ENCODE measurements at places on chromosomes 4 and X.

- no peak for DNase-seq
Measured at GRCh38 chr4:176845636-176846035, 52.9 kb upstream of the VEGFC start.

DNA sequence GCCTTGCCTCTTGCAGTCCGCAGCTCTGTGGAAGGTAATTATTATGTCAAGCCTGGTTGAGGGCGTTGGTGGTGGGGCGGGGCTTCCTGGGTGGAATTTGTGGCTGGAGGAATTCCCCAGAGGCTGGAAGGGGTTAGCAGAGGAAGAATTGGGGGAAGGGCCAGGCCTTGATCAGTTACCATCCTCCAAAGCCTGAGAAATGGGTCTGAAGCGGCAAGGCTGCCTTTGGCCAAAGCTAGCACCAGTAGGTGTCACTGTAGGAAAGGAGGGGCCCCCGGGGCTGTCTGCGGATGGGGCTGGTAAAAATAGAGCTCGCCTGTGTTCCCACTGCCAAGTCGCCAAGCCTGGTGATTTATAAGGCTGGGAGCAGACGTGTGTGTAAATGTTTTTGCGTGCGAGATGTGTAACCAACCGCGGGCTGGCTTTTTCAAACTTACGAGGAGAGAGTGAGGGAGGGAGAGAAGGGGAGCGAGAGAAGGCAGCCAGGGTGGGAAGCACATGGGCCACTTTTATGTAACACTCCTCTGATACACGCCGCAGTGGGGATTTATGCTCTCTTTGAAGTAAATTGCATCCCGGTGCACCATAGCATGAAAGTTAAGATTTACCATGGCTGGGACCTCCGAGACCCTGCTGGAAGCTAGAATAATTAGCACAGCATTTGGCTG is 367.0 kb downstream of the BCOR start:
- peak; percentile 82 for DNase-seq

DNA sequence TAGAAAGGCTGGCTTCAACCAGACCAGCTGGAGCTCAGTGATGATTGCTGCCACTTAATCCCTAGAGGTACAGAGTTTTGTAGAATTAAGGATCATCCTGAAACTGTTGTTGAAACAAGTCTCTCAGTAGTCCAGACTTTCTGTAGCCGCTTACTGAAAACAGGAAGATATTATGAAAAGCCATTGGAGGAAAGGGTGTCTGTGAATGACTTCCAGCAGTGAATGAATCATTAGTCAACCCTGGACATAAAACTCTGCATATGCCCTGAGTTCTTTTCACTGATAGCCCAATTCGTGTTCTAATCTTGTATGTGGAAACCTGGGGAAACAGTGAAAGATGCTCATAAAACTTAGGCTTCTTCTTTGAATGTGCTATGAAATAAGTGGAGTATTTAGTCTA is 14.8 kb downstream of the HOPX start:
- DNase-seq: peak; percentile 30

DNA sequence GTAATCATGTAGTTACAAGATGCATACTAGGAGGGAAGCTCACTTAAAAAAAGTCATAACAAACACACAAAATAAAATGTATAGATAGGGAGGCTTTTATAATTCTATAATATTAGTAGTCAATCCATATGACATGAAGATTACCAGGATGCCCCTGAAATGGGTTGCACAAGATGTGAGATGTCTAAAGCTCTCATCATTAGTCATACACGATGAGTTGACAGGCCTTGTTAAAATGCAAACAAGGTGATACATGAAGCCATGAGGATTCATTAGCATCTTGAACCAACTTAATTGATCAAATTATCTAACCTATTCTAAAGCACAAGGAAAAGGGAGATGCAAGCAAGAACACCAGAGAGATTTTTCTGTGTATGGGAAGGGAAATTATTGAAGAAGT is 470.2 kb downstream of the IQCM start:
- peak; percentile 12 for DNase-seq

DNA sequence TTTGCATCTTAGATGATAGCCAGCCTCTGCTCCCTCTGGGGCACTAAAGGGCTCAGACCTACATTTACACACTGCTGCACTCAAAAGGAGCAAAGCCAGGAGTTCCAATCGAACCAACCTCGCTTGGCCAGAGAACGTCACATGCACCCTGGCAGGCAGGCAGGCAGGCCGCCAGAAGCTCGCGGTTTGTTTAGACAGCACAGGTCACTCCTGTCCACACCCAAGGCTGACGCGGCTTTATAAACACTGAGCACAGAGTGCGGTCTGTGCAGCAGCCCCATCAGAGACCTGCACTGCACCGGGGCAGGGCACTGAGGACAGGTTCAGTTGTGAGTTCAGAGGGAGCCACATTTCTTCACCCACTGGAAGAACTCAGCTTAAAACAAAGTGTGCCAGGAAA is 143.9 kb downstream of the BCOR start:
- DNase-seq: peak; percentile 53

- no peak for DNase-seq
Measured at GRCh38 chrX:45554736-45555135, 354.1 kb upstream of the DIPK2B start.

DNA sequence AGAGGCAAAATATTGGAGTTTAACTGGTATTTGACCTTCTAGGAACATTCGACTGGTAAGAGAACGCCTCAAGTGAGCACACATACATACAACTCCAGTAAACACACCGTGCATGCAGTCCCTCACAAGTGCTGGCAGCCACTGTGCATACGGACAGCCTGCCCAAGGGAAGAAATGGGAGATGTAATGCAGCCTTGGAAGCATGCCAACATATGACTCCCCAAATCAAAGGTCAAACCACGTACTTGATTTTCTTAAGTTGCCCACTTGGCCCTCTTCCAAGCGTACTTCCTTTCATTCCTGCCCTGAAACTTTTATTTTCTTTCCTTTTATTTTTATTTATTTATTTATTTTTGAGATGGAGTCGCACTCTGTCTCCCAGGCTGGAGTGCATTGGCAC is 206.6 kb downstream of the SPRY1 start:
- DNase-seq: peak; percentile 71

GRCh38 chr4:10083861-10084641 is 32.5 kb downstream of the WDR1 start:
- DNase-seq: no peak

DNA sequence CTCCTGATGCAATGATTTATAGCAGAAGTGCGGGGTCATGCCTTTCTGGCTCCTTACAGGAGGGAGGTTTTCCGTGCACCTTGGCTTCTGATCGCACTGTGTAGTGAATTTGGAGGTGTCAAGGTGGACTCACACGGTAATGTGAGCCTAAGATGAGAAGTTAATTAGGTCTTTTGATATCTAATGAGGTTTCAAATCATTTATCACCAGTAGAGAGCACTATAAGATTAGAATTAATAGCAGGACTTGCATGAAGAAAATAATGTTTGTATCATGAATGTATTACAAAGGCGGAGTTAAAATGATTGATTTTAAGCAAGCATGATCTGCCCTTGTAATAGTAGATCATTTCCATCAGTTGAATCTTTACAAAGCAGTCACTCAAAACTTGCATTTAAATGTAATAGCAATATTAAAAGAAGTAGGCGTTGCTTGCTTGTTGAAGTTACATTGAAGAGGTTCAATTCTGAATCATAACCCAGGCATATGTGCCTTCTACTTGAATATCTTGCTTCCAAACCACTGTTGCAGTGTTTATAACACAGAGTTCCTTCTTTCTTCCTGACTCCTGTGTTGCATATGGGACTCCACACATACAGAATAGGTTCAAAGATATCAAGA is 152.1 kb downstream of the FMR1NB start:
- DNase-seq: no peak

- DNase-seq: no peak
Measured at GRCh38 chr4:3210467-3210866, 38.5 kb upstream of the MSANTD1 start.

DNA sequence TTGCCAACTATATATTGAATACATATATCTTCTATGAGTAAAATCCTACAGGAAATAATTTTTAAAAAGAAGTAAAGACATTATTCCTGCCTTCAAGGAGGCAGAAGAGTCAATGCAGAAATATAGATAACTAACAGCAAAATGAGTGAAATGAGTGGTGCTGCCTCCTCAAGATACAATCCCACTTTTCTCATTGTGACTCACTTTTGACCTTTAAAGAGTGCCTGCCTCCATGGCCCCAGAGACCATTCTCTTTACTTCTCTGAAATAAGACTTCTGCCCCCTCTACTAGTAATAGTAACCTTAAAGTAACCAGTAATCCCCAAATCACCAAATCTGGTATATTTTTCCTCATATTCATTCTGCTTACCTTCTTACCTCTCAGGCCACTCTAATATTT is 15.5 kb downstream of the SLC10A7 start:
- no peak for DNase-seq

- no peak for DNase-seq
Measured at GRCh38 chr4:108555701-108556100, 64.7 kb upstream of the RPL34 start.

DNA sequence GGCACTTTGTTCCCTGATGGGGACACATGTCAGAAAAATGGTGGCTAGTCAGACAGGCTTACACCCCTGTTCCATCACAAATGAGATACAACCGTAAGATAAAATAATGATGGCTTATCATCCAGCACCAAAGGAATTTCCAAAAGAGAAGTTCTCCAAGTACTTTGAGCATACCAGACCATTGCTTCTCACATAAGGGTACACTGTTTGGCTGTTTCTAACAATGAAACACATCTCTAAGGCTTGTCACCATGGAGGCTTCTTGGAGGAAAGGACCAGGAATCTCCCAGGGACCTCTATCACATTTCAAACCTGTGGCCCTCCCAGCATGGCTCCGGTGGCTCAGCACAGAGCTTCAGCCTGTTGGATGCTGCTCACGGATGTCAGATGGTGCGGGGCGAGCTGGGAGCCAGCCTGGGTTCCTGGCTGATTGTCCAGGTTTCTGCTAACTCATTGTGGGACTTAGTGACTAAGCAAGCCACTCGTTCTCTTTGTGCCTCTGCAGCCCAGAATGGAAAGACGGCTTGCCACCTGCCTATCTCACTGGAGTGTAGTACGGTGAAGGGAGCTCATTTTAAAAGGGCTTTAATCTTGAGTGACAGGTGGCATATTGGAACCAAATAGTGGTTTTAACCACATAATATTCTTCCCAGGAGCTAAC is 54.5 kb downstream of the FHDC1 start:
- DNase-seq: no peak

GRCh38 chr4:141599853-141600252 is 36.5 kb upstream of the IL15 start:
- DNase-seq: no peak

DNA sequence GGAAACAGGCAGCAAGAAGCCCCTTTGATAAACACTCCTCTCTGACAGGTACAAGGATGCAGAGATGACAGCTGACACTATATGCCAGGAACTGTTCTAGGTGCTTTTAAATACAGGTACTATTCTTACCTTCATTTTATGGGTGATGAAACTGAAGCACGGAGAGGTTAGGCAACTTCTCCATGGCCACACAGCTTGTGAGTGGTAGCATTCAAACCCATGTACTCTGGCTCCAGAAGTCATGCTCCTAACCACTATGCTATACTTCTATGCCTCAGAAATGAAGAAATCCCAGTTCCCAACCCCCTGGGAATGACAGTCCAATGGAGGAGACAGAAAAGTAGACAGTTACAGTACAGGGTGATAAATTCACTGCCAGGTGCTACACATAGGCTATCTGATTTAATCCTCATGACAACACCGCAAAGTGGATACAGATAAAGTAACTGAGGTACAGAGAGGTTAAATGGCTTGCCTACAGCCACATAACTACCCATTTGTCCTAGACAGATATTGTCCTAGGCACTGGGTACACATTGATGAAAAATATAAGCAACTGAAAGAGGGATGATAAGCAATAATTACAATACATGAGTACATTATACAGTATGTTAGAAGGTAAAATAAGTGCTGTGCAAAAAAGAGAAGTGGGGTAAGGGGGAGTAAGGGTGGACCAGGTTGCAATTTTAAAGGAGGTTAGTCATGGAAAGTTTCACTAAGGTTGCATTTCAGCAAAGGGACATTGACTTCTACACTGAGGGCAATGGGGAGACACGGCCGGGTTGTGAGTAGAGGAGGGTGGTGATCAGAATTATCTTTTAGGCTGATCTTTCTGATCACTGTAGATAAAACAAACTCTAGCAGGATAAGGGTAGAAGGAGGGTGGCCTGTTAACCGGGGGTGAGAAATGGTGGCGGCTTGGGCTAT is 1.6 kb upstream of the F8 start:
- DNase-seq: no peak

- DNase-seq: peak; percentile 26
Measured at GRCh38 chr4:10051517-10052135, 30.3 kb upstream of the SLC2A9 start.

DNA sequence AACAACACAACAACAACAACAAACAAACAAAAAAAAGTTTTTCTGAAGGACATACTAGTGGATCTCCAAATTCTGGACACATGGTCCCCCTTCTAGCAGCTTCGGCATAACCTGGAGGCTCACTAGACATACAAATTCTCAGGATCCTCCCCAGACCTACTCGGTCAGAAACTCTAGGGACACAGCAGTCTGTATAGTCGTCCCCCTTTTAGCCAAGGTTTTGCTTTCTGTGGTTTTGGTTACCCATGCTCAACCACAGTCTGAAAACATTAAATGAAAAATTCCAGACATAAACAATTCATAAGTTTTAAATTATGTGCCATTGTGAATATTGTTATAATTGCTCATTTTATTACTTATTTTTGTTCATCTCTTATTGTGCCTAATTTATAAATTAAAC is 45.2 kb upstream of the SHISA3 start:
- no peak for DNase-seq

All from amniotic epithelial cell (primary cell).